Hepatocyte (in vitro differentiated cells): ENCODE measurements at places on chromosomes 7 and 10. TPM values are rescaled to one million over a fixed set of nuclear protein-coding genes. Genes with fewer than 3 reads are reported as not detected.
A peak's percentile ranks its signal among the peaks of the same experiment; 100 is the strongest.

GRCh38 chr10:20986049-20986448, 88.9 kb upstream of the NEBL start:
- H3K4me3 ChIP-seq = no peak overlapping the region
- no peak overlapping the region for H3K27ac ChIP-seq
- no peaks in the 10 kb centered on the region for H3K36me3 ChIP-seq
- DNase-seq = no peak
- peaks cover 9% of the 10 kb centered on the region for H3K4me1 ChIP-seq

Gene FEZF1
- total RNA-seq = not detected in 2 replicates

GRCh38 chr7:128405471-128406313, 4.1 kb downstream of the IMPDH1 start:
- H3K36me3 ChIP-seq = no peaks in the 10 kb centered on the region
- H3K4me1 ChIP-seq = peaks cover 36% of the 10 kb centered on the region
- H3K27ac ChIP-seq = peak overlapping the region; percentile 34
- no peaks in the 10 kb centered on the region for H3K27me3 ChIP-seq

DNA sequence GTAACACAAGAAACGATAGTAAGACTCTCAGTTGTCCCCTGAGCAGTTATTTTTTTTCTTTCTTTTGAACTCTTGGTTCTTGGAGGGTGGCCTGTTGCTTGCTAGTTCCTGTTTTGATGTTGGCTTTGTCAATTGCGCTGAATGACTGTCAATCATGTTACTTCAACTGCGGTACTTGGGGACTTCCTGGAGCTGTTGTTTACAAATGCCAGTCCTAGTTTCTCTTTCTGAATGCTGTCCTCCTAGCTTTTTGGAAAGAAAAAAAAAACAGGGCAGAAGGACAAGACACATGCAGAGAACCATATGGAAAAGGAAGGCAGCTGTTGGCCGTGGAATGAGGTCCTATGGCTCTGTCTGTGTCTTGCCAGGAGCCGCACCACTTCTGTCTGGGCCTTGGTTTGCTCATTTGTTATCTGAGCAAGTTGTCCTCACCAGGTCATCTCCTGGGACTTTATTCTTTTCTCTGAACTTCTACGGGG, 7.0 kb upstream of the PDCD4 start:
- peak overlapping the region; percentile 90 for H3K27ac ChIP-seq
- H3K4me1 ChIP-seq = peaks cover 65% of the 10 kb centered on the region
- no peaks in the 10 kb centered on the region for H3K36me3 ChIP-seq
- no peak overlapping the region for H3K4me3 ChIP-seq

Gene FAM25C
- total RNA-seq = not detected in 2 replicates

- DNase-seq = peak; percentile 40
- H3K36me3 ChIP-seq = no peaks in the 10 kb centered on the region
- H3K4me3 ChIP-seq = no peak overlapping the region
- H3K27me3 ChIP-seq = no peaks in the 10 kb centered on the region
- H3K27ac ChIP-seq = no peak overlapping the region
Observed at GRCh38 chr10:30093303-30093950, 34.0 kb upstream of the JCAD start.

Gene HYAL4
- 0.07 TPM in 1 of 2 replicates, not detected in the other for total RNA-seq

- H3K4me1 ChIP-seq = no peaks in the 10 kb centered on the region
- peaks cover 32% of the 10 kb centered on the region for H3K27me3 ChIP-seq
- H3K4me3 ChIP-seq = no peak overlapping the region
- peak; percentile 17 for DNase-seq
- no peaks in the 10 kb centered on the region for H3K36me3 ChIP-seq
Observed at GRCh38 chr10:98006266-98006665, 24.2 kb downstream of the CRTAC1 start.

DNA sequence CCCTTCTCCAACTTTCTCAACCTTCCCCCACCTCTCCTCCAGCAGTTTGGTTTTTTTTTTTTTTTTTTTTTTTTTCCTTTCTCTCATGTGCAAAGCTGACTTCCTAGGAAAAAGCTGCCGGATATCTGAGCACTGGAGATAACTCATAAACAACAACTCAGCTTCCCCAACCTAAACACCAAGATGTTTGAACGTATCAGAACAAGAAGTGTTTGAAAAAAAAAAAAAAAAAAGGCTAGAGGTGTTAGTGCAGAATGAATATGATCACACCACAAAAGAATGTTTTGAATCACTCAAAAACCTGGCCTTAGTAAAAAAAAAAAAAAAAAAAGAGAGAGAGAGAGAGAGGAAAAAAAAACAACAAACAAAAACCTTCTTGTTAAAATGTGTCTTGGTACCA, 11.2 kb downstream of the GATA3 start:
- no peak for DNase-seq
- peaks cover 4% of the 10 kb centered on the region for H3K4me1 ChIP-seq
- no peak overlapping the region for H3K4me3 ChIP-seq
- no peak overlapping the region for H3K27ac ChIP-seq

GRCh38 chr10:70093335-70093944, 39.2 kb downstream of the AIFM2 start:
- no peak overlapping the region for H3K27ac ChIP-seq
- H3K4me1 ChIP-seq = peaks cover 19% of the 10 kb centered on the region
- H3K36me3 ChIP-seq = no peaks in the 10 kb centered on the region
- no peak overlapping the region for H3K4me3 ChIP-seq
- no peak for DNase-seq
- H3K27me3 ChIP-seq = no peaks in the 10 kb centered on the region

DNA sequence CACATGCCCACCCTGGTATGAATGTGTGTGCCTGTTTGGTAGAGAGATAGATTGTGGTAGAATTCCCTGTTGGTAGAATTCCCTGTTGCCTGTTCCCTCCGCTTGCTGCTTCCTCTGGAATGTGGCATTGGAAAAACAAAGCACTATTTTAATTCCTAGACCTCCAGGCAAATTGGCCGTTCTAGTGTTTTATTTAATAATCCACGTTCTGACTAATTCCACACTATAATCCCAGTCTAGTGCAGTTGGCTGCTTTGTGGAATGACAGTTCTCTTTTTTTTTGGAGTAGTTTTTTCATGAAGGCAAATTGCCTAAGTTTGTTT, 2.0 kb downstream of the HECW1 start:
- H3K4me3 ChIP-seq = no peak overlapping the region
- peaks cover 15% of the 10 kb centered on the region for H3K4me1 ChIP-seq
- peaks cover 94% of the 10 kb centered on the region for H3K27me3 ChIP-seq
- no peaks in the 10 kb centered on the region for H3K36me3 ChIP-seq
- no peak for DNase-seq
- H3K27ac ChIP-seq = no peak overlapping the region

DNA sequence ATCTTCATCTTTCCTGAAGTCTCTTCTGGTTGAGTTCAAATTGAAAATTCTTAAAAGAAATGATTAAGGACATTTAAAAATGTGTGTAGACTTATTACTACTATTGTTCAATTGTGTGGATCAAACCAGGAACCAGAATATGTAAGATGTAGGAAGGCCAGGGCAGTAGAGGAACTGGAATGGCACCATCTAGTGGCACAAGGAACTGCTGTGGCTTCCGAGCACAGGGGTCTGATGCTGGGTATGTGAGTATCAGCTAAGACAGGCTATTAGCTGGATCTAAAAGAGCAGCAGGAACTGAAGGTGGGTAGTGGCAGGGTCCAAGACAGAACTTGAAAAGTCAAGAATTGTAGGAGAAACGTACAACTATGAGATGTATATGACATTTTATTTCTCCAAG, 247.3 kb downstream of the SEMA3A start:
- H3K36me3 ChIP-seq = no peaks in the 10 kb centered on the region
- no peak overlapping the region for H3K4me3 ChIP-seq
- peak; percentile 10 for DNase-seq
- H3K4me1 ChIP-seq = peaks cover 5% of the 10 kb centered on the region

DNA sequence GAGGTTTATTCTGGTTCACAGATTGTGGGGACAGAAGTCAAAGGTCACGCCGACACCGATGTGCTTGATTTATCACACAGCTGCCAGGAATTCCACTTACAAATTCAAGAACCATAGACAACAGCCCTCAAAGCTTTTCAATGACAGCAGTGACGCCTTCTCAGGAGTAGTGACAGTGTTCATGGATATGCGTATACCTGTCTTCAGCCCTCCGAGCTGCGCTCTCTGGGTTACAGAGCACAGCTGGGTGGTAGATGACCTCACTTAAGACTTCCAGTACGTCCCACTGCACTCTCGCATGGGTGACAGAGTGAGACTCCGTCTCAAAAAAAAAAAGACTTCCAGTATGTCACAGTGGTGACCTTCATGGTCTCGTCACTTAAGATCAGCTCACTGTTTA, 108.5 kb downstream of the TCERG1L start:
- no peak overlapping the region for H3K4me3 ChIP-seq
- H3K36me3 ChIP-seq = no peaks in the 10 kb centered on the region

Gene EPHA1
- total RNA-seq = 34.2 and 39.4 TPM in 2 replicates

GRCh38 chr10:22333975-22334282, 11.4 kb upstream of the SPAG6 start:
- DNase-seq = no peak
- no peaks in the 10 kb centered on the region for H3K36me3 ChIP-seq
- H3K27ac ChIP-seq = no peak overlapping the region
- peak overlapping the region; percentile 9 for H3K4me3 ChIP-seq

Gene TSPAN14
- total RNA-seq = 55.1 and 65.9 TPM in 2 replicates

GRCh38 chr10:95253007-95253406, 37.8 kb downstream of the PDLIM1 start:
- peak overlapping the region; percentile 1 for H3K27ac ChIP-seq
- H3K27me3 ChIP-seq = no peaks in the 10 kb centered on the region
- no peak for DNase-seq

Gene CADPS2
- 37.4 and 41.5 TPM in 2 replicates for total RNA-seq

DNA sequence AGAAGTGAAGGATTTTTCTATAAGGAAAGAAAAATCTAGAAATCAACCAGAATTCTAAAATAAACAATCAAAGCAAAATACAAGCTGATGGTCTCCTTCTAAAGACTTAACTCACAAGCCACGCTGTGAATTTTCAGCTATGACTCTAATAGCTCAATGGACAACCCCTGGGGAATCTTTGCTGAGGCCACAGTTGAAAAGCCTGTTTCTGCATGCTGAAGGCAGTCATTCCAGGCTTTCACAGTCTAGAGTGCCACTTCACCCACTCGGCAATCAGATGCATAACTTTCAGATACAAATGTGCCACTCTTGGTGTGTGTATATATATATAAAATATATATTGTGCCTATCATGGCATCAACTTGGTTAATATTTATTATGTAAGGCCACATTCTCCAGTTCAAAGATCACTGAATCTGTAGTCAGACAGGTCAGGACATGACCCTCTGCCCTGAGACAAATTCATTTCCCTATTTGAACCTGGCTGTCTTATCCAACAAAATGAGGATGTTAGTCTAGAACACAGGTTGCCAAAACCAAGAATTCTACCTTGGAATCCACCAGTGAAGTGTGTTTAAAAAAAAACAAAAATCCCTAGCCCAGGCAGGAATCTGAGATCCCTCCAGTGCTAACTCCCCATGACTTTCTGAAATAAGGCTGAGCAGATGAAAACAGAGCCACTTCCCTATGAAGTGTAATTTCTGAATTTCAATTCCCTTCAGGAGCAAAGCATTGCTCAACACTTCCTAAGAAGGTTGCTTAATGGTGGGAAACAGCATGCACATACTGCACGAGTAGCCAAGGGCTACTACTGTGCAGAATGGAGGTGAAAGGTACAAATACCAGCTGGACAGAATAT, 9.9 kb downstream of the LIPA start:
- H3K27me3 ChIP-seq = no peaks in the 10 kb centered on the region
- DNase-seq = no peak
- H3K36me3 ChIP-seq = no peaks in the 10 kb centered on the region

Gene CBX3
- total RNA-seq = 154 and 165 TPM in 2 replicates

DNA sequence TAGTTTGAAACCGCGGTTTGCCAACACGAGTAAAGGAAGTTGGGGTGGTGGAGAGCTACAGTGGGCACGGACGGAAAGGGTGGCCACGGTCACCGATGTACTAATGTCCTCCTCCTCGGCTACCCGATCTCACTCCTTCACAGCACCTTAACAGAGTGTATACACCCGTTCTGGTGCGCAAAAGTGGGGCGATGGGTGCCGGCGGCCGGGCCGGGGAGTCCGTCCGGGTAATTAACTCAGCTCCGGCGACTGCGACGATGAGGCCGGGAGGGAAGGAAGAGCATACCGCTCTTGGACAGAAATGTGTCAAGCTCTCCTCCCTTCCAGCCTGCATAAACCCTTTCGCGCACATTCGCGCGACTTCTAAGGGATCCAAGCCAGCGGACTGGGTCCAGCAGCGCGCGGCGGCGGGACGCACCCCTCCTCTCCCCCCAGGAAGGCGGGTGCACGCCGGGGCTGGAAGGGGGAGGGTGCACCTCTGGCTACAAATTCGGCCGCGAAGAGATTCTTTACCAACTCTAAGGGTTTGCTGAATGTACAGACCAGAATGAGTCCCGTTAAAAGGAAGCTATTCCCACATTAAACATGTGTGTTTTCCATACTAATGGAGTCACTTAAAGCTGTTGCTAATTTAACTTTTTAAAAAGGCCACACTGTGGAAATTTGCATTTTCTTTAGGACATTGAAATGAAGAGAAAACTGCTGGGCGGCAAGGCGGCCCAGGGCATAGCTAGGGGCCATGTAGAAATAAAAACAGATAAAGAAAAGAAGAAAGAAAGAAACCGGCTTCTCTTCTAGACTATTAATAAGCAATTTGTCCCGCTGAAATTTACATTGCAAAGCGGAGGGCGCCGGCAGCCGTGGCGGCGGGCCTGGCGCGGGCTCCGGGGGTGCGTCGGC, 6.6 kb upstream of the EBF3 start:
- no peak for DNase-seq
- peak overlapping the region; percentile 23 for H3K4me3 ChIP-seq
- H3K36me3 ChIP-seq = no peaks in the 10 kb centered on the region
- peaks cover 30% of the 10 kb centered on the region for H3K4me1 ChIP-seq
- peaks cover 90% of the 10 kb centered on the region for H3K27me3 ChIP-seq

Gene NUDCD3
- total RNA-seq = 35.1 and 60.8 TPM in 2 replicates

GRCh38 chr7:130024390-130024789, 26.8 kb downstream of the ZC3HC1 start:
- no peak overlapping the region for H3K27ac ChIP-seq
- no peaks in the 10 kb centered on the region for H3K36me3 ChIP-seq
- H3K4me1 ChIP-seq = no peaks in the 10 kb centered on the region
- H3K27me3 ChIP-seq = no peaks in the 10 kb centered on the region
- DNase-seq = no peak

- H3K4me1 ChIP-seq = peaks cover 18% of the 10 kb centered on the region
- no peaks in the 10 kb centered on the region for H3K27me3 ChIP-seq
- H3K4me3 ChIP-seq = no peak overlapping the region
- no peaks in the 10 kb centered on the region for H3K36me3 ChIP-seq
- no peak overlapping the region for H3K27ac ChIP-seq
- no peak for DNase-seq
Observed at GRCh38 chr10:93859049-93859655, 34.6 kb upstream of the SLC35G1 start.

DNA sequence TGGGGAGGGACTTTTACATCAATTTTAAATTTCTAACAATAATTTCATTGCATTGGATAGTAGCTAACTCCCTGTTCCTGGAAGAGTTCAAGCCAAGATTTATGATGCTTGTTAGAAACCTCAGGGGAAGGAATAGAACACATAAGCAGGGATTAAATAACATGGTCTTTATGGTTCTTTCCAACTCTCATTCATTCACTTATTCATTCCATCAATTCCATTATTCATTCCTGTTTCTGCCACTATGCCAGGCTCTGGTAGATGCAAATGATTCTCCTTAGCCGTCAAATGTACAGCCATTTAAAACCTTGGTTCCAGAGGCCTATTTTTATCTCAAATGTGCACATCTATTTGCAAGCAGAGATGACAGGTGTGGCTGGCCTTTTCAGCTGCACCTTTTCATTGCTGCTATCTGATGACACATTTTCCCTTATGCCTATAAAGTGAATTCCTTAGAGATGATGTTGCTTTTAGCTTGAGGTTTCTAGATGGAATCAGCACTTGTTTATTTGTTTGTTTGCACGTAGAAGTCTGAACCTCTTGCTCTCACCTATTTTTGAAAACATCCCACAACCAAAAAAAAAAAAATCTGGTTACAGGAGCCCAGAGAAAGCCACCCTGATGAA, 205.7 kb upstream of the IGFBP3 start:
- H3K27me3 ChIP-seq = no peaks in the 10 kb centered on the region
- H3K4me3 ChIP-seq = no peak overlapping the region
- H3K4me1 ChIP-seq = no peaks in the 10 kb centered on the region
- no peak for DNase-seq
- no peaks in the 10 kb centered on the region for H3K36me3 ChIP-seq
